Astrocyte (in vitro differentiated cells and primary cell): ENCODE measurements at places on chromosomes 5 and 9. TPM values are rescaled to one million over a fixed set of nuclear protein-coding genes. Genes with fewer than 3 reads are reported as not detected.

The PPP2R2B gene
- total RNA-seq: 2.4 and 5.2 TPM in 2 replicates

The C1QTNF2 gene
- 0.62 and 0.64 TPM in 2 replicates for total RNA-seq

The NINJ1 gene
- 26.9 and 28.3 TPM in 2 replicates for total RNA-seq

DNA sequence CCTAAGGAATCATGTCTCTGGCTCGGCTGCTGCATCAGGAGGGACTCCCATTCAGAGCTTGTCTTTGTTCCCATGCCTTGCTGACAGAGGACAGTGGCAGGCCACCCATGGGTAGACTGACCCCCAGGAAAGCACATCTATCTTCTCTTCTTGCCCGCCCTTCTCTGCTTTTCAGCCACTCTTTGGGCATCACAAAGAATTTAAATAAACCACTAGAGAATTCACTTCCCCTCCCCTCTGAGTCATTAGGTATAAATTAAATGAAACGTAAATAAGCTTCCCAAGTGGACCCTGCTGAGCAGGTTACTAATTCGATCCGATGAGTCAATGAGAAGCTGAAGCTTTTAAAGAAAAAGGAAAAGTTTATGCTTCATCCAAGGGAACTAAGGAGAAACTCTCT is 97.0 kb downstream of the DRD1 start:
- peak; percentile 81 for DNase-seq

GRCh38 chr5:145948047-145948446 is 11.7 kb downstream of the SH3RF2 start:
- DNase-seq: no peak

DNA sequence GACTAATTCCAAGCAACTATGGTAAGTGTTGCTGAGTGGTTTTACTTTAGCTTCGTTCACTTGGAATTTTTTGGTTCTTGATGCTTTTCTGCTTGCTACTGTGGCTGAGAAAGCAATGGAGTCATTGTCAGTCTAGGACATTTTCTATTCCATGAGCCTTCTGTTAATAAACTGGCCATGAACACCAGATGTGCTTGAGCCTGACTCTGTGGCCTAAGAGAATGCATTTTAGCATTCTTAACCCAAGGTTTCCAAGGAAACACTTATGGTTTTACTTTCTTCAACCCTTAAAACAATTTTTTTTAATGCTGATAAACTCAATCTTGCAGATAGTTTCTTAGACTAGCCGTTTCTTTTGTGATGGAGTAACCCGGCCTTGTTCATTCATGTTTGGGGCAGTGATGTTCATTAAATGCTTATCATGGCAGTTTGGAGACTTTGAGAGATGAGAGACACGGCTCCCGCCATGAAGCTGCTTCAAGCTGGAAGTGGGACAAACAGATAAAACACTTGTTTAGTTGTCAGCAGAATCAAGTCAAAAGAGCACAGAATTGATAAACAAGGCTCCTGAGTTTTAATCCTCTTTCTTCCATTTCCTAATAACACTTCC is 42.4 kb downstream of the OSTF1 start:
- DNase-seq: peak; percentile 44

GRCh38 chr5:149831492-149831891 is 101.4 kb downstream of the PPARGC1B start:
- no peak for DNase-seq

GRCh38 chr9:98370976-98371315 is 115.5 kb upstream of the TBC1D2 start:
- DNase-seq: no peak
